CD4-positive, CD25-positive, alpha-beta regulatory T cell (primary cell): ENCODE measurements at places on chromosomes 6 and 20. TPM values are rescaled to one million over a fixed set of nuclear protein-coding genes. Genes with fewer than 3 reads are reported as not detected.

The STMN3 gene
- 13.2 TPM for polyA plus RNA-seq

The DCDC2 gene
- 0.39 TPM for polyA plus RNA-seq

The HLA-DRB1 gene
- polyA plus RNA-seq = 238 TPM

The PRR18 gene
- not detected for polyA plus RNA-seq

DNA sequence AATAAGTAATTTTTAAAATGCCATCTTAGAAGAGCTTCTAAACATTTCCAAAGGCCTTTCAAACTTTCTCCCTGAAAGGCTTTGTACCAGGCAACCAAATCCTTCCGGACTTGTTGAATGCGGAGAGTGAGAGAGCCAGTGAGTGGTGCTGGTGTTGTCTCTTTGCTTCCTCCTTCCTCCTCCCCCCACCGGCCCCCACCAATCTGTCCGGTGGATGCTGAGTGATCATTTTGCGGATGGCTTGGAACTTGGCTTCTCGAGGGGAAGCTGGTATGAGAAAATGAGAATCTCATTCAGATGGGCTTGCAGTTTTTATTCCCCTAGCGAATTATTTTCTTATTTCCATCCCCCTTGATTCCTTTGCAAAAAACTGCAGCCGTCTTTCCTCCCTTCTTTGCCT lies 97.3 kb downstream of the ANKRD60 start:
- H3K27ac ChIP-seq = no peak overlapping the region
- H3K27me3 ChIP-seq = peaks cover 18% of the 10 kb centered on the region
- no peaks in the 10 kb centered on the region for H3K4me1 ChIP-seq
- H3K4me3 ChIP-seq = no peak overlapping the region
- DNase-seq = no peak

DNA sequence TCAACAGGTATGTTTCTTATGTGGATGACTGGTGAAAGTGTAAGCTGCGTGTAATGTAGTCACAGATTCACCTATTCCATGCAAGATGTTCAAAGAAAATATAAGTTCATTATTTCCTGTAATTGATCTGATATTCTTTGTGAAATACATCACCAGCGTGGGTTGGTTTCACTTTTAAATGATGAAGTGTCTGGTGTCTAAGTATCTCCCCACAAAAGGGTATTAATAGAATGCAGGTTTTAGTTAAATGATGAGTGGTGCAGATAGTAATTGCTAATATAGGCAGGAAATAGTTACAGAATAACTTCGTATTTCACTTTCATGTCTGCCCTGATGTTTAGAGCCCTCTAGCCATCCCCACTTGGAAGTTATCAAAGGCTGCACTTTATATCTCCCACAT lies 22.2 kb downstream of the PGBD1 start:
- H3K27me3 ChIP-seq = no peaks in the 10 kb centered on the region
- peaks cover 9% of the 10 kb centered on the region for H3K4me1 ChIP-seq
- H3K36me3 ChIP-seq = no peaks in the 10 kb centered on the region
- DNase-seq = no peak
- peak overlapping the region; percentile 52 for H3K27ac ChIP-seq
- H3K4me3 ChIP-seq = peak overlapping the region; percentile 77

DNA sequence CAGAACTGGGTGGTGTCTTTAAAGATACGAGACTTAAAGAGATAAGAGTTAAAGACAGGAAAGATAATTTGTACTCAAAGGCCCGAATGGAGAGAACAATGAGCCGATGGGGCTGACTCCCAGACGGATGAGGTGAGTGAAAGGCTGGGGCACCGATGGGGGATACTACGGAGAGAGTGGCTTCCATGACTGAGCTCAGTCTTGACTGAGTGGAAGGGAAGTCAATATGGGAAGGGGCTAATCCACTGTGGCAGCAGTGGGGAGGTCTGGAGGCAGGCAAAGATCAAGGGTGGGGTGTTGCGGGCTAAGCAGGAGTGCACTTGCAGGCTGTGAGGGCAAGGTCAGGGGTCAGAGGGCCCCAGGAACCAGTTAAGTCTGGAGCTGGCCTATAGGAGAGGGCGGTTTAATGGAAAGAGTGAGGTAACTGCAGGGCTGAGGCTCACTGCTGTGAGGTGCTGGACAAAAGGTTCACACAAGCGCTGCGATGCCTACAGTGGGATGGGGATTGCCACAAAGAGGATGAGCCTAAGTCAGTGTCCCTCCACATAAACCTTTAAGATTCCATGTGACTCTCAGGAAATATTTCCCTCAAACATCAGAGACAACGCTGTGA lies 42.1 kb downstream of the FAXC start:
- no peaks in the 10 kb centered on the region for H3K4me1 ChIP-seq
- no peak for DNase-seq
- no peak overlapping the region for H3K4me3 ChIP-seq
- H3K27me3 ChIP-seq = peaks cover 1% of the 10 kb centered on the region

DNA sequence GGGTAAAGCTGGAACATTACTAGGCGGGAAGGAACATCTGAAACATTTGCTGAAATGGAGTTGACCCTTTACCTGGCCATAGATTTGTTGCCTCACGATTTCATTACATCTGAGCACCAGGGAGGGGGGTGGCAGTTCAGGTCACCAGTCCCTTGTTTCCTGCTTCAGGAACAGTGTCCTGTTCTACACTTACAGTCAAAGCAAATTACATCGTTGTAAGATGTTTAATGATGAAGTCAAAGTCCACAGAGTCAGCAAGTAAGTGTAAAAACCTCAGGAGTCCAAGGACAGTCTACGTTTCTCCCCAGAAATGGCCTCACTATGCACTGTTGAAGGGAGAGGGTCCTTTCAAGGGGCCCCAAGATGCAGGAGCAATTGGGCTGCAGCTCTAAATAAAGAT lies 8.9 kb upstream of the MICB start:
- no peaks in the 10 kb centered on the region for H3K27me3 ChIP-seq
- H3K27ac ChIP-seq = no peak overlapping the region
- no peak for DNase-seq

- no peaks in the 10 kb centered on the region for H3K36me3 ChIP-seq
- no peak for DNase-seq
- H3K4me3 ChIP-seq = no peak overlapping the region
- no peak overlapping the region for H3K27ac ChIP-seq
- no peaks in the 10 kb centered on the region for H3K27me3 ChIP-seq
Observed at GRCh38 chr6:148999929-149000468, 253.2 kb downstream of the UST start.

DNA sequence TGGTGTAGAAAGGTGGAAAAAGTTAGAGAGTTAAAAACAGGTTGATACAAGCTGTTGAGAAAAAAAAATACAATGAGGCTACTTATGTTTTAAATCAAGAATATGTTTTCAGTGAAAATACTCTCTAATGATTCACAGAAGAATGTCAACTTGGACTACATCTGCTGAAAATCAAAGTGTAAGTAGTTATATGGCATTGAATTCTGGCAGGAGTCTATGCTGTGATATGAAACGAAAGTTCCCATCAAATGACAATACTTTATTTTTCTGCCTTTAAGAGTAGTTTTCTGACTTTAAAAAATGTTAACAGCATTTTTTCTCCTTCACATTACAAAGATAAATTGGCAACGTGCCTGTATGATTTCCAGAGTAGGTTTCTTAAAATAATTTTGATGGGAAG lies 158.3 kb downstream of the EYA4 start:
- H3K36me3 ChIP-seq = no peaks in the 10 kb centered on the region
- H3K27ac ChIP-seq = no peak overlapping the region
- no peak for DNase-seq
- H3K27me3 ChIP-seq = no peaks in the 10 kb centered on the region

DNA sequence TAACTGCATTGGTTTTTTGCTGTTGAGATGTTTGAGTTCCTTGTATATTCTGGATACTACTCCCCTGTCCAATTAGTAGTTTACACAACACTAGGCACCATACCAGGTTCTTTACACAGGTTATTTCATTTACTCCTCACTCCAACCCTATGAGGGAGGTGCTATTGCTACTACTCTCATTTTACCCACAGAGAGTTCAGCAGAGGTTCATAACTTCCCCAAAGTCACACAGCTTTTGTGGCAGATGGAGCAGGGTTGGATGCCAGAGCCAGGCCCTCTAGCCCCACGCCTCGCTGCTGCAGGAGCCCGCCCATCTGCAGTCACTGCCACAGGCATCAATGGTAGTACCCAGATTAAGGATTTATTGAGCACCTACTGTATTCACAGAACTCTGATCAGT lies 61.7 kb upstream of the MAP3K4 start:
- no peak overlapping the region for H3K4me3 ChIP-seq
- H3K36me3 ChIP-seq = no peaks in the 10 kb centered on the region
- H3K4me1 ChIP-seq = peaks cover 3% of the 10 kb centered on the region
- no peak for DNase-seq

- no peaks in the 10 kb centered on the region for H3K4me1 ChIP-seq
- no peak for DNase-seq
- H3K27me3 ChIP-seq = no peaks in the 10 kb centered on the region
- H3K36me3 ChIP-seq = no peaks in the 10 kb centered on the region
Observed at GRCh38 chr6:12170351-12171092, 119.6 kb upstream of the EDN1 start.

GRCh38 chr6:125169522-125169921 lies 15.9 kb downstream of the TPD52L1 start:
- no peaks in the 10 kb centered on the region for H3K27me3 ChIP-seq
- no peak overlapping the region for H3K4me3 ChIP-seq
- H3K27ac ChIP-seq = no peak overlapping the region
- H3K4me1 ChIP-seq = no peaks in the 10 kb centered on the region
- no peaks in the 10 kb centered on the region for H3K36me3 ChIP-seq

- H3K4me1 ChIP-seq = peaks cover 23% of the 10 kb centered on the region
- DNase-seq = no peak
- H3K36me3 ChIP-seq = peaks cover 27% of the 10 kb centered on the region
- H3K4me3 ChIP-seq = no peak overlapping the region
Observed at GRCh38 chr6:155310596-155310995, 3.7 kb downstream of the TFB1M start.
